Amniotic epithelial cell (primary cell): ENCODE measurements at places on chromosomes 4 and X.
A peak's percentile ranks its signal among the peaks of the same experiment; 100 is the strongest.

DNA sequence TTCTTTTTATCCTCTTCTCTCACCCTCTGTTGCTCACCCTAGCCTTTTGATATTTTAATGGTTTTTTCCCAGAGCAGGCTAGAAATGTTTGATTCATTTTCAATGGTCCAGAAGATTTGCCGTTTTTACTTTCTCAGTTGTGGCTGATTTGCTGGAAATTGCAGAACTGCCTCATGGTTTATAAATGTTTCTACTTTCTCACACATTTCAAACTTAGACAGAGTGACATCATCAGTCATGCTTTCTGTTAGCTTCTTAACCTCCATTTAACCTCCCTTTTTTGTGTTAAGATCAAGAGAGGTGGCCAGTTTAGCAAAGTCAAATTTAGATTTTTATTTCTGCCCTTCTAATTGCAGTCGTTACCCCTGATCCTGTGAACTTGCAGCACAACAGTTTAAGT lies 8.7 kb downstream of the RXFP1 start:
- peak; percentile 2 for DNase-seq

DNA sequence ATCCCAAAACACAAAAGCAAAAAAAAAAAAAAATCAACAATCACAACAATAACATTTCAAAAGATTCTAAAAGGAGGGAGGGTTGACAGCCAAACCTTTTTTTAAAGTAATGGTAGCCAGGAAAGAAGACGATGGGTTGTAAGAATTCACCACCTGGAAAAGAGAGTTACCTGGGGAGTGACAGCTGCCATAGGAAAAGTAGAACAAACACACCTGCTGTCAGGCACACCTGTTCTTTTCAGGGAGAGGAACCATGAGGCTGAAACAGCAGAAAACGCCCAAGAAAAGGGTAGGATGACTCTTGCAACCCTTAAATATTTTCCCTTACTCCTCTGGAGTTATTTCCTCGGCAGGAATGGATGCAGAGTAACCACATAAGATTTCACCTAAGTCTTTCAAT lies 388.4 kb upstream of the TEX13C start:
- DNase-seq = no peak

DNA sequence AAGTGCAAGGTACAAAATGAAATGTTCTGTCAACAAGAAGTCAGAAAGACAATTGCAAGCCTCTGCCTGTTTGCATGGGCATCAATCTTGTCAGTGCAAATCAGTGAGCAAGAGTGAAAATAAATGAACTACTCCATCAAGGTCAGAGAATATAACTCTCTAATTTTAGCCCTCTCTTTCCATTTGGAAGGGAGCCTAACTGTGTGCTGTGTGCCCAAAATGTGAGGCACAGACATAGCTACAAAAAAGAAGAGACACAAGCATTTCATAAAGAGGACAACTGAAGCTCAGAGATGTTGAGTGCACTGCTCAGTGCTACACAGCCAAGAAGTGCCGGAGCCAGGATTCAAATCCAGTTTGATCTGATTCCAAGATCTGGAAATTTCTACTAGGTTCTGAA lies 114.3 kb downstream of the SLC2A9 start:
- no peak for DNase-seq

DNA sequence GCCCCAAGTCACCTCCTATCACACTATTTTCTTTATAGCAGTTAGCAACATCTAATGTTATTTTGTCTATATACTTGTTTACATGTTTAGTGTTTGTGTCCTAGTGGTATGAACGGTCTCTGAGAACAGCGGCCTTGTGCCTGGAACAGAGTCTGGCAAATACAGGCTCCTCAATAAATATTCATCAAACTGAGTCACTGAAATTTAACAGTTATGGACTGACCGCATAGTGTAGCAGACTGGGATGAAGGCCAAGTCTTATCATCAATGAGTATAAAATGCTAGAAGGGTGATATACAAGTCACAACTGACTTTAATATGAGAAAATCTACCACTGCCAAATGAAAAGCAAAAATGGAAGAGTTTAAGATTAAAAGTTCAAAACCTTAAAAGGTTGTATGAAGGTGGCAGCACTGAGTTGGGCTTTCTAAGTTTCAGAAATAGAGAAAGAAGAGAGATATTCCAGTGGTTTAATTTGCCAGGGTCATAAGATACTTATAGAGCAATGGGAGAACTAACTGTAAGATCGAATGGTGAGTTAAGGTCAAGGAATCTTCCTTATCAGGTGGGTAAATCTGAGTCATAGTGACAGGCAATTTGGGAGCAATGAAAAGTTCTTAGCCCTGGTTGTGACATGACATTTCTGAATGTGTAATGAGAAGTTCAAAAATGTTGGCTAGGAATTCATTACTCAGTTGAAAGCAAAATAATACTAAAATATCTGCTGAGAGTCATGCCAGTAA lies 34.9 kb downstream of the ELOVL6 start:
- peak; percentile 79 for DNase-seq

DNA sequence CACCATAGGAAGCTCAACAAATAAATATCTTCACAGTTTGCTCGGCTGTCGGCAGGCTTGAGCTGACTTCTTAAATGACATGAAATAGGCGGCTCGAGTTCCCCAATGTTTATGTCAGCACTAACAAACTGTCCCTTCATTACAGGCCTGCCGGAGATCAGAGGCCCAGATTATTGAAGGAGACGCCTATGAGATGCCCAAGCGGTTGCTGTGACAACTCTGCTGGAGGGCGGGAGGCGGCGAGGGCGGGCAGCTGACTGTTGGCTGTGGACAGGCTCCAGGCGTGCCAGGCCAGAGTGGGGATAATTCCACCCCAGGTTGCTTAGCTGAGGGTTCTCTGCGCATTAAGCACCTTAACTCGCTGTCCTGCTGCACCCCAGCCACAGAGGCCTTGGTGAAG lies 39.2 kb upstream of the MSX1 start:
- DNase-seq = no peak

- no peak for DNase-seq
Observed at GRCh38 chrX:10759141-10759799, 138.9 kb upstream of the MID1 start.

DNA sequence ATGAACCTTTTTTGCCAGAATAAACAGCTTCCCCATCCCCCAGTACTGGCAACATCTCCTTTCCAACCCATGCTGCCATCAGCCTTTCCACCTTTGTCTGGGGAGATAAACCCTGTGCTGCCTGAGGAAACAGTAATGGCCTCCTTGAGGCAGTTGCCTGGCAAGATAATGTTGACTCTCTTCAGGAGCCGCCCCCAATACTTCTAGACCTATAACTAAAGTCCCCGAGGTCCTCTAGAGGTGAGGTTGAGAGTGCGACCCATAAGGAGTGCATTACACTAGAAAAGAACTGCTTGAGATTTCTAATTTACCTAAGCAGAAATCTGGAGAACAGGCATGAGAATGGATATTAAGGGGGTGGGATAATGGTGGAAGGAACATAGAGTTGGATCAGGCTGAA lies 963.2 kb upstream of the PCDH7 start:
- DNase-seq = no peak

- DNase-seq = no peak
Observed at GRCh38 chr4:141763374-141763773, 127.0 kb downstream of the IL15 start.

- no peak for DNase-seq
Observed at GRCh38 chrX:49206543-49206942, 6.5 kb upstream of the SYP start.

DNA sequence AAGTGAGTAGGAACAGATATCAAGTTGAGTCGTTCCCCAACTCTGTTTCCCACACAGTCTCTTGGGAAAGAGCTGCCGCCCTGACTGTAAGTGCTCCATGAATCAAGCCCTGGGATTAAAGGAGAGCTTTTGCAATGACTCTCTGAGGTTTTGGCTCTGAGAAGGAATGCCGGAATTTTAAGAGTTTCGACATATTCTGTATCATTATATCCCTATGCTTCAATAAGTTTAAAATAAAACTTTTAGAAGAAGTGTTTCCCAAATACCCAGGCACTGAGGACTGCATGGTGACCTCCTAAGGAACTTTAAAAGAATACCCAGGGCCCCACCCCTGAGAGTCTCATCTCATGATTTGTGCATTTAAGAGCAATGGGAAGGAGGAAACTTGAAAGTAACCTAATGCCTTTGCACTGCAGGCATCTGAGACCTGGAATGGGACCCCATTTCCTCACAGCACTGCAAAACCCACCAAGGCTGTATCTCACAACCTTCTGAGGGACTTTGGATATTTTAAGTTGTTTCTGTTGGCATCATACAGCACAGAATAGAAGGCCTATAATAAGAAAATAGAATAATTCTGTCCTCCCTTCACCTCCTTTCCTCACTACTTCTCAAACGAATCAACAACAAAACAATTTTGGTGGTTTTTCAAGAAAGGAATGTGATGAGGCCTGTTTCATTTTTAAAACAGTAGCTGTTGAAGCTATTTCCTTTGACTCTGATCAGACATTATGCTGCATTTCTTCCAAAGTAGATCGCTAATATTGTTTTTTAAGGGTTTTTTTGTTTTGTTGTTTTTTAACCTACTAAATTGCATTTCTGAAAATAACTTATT lies 121.2 kb downstream of the GASK1B start:
- DNase-seq = peak; percentile 100

DNA sequence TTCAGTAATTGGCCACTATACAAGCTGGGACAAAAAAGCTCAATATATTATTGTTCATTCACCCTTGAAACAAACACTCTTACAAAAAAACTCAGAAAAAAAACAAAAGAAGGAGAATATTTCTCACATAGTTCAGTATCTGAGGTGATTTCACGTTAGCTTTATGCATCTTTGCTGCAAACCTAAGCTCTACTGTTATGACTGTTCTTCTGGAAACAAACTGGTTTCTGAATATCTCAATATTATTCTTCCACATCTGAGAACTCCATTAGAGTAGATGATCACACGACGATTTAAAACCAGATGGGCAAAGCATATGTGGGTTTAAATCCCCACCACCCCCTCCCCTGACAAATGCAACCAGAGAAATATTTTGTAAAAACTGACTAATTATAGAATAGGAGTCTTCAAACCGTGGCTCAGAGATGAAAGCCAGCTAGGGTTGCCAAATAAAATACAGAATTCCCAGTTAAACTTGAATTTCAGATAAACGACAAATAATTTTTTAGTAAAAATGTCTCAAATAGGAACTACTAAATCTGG lies 182.0 kb upstream of the FAM241A start:
- DNase-seq = no peak

GRCh38 chrX:134520860-134521390 lies 61.0 kb downstream of the HPRT1 start:
- peak; percentile 70 for DNase-seq

GRCh38 chr4:10276152-10276551 lies 159.6 kb upstream of the WDR1 start:
- no peak for DNase-seq
